ENCODE measurements at places on chromosomes 5 and 9.
A peak's percentile ranks its signal among the peaks of the same experiment; 100 is the strongest.

GRCh38 chr5:88518131-88519016, 249.7 kb upstream of the TMEM161B start:
- no peak for DNase-seq

- DNase-seq, result peak; percentile 61
Measured at GRCh38 chr9:131441441-131441840, 47.6 kb downstream of the PRRC2B start.

DNA sequence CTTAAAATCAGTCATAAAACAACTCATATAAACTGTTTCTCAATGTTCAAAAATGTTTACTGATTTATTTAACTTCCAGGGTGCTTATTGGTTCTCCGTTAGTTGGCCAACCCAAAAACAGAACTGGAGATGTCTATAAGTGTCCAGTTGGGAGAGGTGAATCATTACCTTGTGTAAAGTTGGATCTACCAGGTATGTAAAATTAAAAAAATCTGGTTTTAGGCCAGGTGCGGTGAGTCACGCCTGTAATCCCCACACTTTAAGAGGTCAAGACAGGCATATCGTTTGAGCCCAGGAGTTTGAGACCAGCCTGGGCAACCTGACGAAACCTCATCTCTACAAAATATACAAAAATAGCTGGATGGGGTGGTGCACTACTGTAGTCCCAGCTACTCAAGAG, 73.7 kb downstream of the ITGA1 start:
- DNase-seq, result no peak

- no peak for DNase-seq
Measured at GRCh38 chr9:116162241-116162781, 8.7 kb downstream of the PAPPA start.

GRCh38 chr9:135278586-135278985, 191.1 kb downstream of the OLFM1 start:
- no peak for DNase-seq

DNA sequence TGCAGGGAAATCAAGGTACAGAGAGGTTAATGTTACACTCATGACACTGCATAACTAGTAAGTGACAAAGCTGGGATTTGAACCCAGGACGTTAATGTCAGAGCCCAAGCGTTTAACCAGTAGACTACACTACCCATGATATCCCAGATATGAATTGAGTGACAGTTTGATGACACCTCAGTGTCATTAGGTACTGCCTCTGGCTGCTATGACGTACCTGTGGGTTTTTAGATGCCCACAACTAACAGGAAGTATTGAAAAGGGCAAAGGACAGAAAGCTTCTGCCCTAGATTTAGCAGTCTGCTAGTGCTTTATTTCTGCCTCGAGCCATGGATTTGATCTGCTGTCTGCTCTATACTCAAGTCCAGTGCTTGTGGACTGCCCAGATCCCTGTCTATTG, 56.2 kb downstream of the GLRA1 start:
- no peak for DNase-seq

- DNase-seq, result no peak
Measured at GRCh38 chr5:36536616-36537005, 69.8 kb upstream of the SLC1A3 start.

GRCh38 chr5:10611290-10611689, 47.4 kb downstream of the ANKRD33B start:
- no peak for DNase-seq

DNA sequence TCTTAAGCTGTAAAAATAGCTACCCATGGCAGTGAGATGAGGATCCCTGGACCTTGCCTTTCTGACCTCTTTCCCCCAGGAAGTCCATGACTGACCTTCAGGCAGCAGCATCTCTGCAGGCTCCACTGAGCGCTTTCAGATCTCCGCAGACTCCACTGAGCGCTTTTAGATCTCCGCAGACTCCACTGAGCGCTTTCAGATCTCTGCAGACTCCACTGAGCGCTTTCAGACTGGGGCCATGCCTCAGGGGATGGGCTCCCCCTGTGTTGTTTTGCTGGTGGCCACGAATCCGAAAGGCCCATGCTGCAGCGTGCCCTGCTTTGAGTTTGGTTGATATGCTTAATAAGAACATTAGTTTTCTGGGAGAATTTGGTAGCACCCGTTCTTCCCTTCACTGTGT, 254.2 kb downstream of the FANCC start:
- DNase-seq, result no peak

DNA sequence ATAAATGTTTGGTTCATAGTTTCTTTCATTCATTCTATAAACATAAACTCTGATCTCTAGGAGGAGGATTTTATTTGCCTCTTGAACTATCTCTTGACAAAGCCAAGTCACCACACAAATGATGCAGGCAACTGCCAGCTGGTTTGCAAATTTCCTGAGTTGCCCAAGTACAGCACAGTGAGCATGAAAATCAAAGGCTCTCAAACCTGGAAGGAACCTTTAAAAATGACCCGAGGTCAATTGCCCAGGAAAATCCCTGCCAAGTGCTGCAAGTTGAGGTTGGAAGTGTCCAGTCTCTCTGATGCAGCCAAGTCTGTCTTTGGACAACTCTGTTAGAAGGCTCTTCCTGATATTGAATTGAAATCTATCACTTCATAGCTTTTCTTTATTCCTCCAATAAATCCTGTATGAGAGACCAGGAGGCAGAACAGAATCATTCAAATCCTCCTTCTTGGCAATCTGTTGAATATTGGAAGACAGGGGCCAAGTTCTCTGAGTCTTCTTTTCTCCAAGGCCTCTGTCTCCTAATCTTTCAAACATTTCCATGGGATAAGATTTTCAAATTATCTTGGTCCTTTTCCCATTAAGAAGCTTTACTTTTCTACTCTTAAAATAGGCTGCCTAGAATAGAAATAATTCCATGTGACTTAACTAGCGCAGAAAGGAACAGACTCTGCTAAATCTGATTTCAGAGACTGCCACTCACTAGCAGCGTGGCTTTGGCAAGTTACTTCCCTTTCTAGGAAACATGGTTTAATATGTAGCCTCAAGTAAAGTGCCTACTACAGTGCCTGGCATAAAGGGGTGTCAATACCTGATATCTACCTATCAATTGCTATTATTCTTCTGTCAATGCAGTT, 159.2 kb downstream of the SNX18 start:
- DNase-seq, result no peak

- DNase-seq, result no peak
Measured at GRCh38 chr5:51732304-51732703, 349.1 kb downstream of the ISL1 start.

DNA sequence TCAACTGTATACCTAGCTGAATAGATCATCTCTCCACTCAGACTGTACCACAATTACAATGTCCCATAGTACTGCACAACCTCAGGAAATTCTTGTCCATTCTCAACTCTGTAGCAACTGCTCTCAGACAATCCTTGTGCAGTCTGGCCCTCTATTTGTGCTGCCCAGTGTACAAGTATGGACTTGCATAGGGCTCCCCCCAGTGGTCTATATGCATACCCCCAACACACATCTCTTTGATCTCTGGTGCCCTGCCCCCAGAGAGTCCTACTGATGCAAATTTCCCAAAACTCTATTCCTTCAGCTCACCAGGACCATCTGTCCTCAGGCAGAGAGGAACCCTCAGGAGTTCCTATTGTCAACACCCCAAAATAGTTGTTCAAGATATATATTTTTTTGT, 205.3 kb downstream of the SLCO4C1 start:
- peak; percentile 2 for DNase-seq

GRCh38 chr5:42309865-42310264, 113.4 kb upstream of the GHR start:
- DNase-seq, result no peak

- no peak for DNase-seq
Measured at GRCh38 chr9:116895961-116896360, 208.9 kb downstream of the TRIM32 start.

GRCh38 chr5:170746075-170746960, 37.2 kb upstream of the GABRP start:
- no peak for DNase-seq

GRCh38 chr5:148012801-148013200, 51.0 kb upstream of the SPINK5 start:
- no peak for DNase-seq

- DNase-seq, result no peak
Measured at GRCh38 chr5:130966990-130967525, 198.0 kb downstream of the HINT1 start.

DNA sequence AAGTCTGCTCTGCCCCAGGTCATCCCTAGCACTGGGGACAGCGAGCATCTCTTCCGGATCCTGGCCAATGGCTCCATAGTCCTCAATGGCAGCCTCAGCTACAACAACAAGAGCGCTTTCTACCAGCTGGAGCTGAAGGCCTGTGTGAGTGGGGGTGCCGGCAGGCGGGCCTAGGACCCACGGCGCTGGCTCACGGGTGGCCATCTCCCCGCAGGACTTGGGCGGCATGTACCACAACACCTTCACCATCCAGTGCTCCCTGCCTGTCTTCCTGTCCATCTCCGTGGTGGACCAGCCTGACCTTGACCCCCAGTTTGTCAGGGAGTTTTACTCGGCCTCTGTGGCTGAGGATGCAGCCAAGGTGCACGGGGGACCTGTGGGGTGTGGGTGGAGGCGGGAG, 25.9 kb downstream of the CDHR2 start:
- DNase-seq, result no peak

DNA sequence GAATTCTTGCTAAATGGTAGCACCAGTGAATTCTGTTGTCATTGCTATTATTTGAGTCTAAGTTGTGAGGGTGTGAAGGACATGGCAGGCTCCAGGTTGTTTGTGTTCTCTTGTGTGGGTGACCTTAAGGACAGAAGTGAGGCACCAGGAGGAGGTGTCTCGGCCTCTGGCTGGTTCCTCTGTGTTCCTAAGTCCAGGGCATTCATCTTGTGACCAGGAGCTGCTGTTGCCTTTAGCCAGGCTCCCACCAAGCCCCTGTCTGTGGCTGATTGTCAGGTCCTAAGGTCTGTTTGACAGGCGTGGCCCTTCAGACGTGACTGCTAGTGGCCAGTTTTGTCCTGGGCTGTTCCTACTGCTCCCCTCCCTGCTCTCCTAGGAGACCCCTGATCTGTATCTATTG, 89.4 kb downstream of the ANGPTL2 start:
- DNase-seq, result no peak

GRCh38 chr9:36317766-36318165, 59.5 kb upstream of the GNE start:
- no peak for DNase-seq

GRCh38 chr5:37916525-37916924, 76.7 kb upstream of the GDNF start:
- DNase-seq, result no peak

GRCh38 chr9:120587328-120587727, 7.4 kb upstream of the CDK5RAP2 start:
- no peak for DNase-seq

- DNase-seq, result no peak
Measured at GRCh38 chr5:53392073-53392472, 88.4 kb upstream of the FST start.

- DNase-seq, result no peak
Measured at GRCh38 chr9:71349218-71349617, 227.8 kb upstream of the TRPM3 start.

GRCh38 chr5:75933489-75933888, 149.7 kb upstream of the SV2C start:
- no peak for DNase-seq

Data from germinal center (tissue), 1 donor.